Heart right ventricle (tissue), 16 donors: ENCODE measurements at places on chromosomes 11 and 22. TPM values are rescaled to one million over a fixed set of nuclear protein-coding genes. Genes with fewer than 3 reads are reported as not detected.

DNA sequence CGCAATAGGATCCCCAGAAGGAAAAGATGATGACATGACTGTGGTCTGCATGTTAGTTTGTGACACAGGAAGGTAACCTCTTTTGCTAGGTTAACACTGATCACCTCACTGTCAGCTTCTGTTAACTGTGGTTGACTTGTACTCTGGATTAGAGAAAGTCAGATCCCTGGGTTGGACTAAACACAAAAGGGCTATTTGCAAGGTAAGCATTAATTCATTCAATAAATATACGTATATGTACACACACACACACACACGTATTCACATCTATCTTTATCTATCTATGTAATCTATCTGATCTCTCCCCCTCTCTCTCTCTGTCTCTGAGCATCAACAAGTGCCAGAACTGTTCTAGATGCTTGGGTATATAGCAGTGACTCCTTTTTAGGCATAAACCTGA lies 136.1 kb upstream of the SNX19 start:
- no peak for DNase-seq

GRCh38 chr11:2531277-2531986 lies 86.6 kb downstream of the KCNQ1 start:
- peak; percentile 74 for DNase-seq

DNA sequence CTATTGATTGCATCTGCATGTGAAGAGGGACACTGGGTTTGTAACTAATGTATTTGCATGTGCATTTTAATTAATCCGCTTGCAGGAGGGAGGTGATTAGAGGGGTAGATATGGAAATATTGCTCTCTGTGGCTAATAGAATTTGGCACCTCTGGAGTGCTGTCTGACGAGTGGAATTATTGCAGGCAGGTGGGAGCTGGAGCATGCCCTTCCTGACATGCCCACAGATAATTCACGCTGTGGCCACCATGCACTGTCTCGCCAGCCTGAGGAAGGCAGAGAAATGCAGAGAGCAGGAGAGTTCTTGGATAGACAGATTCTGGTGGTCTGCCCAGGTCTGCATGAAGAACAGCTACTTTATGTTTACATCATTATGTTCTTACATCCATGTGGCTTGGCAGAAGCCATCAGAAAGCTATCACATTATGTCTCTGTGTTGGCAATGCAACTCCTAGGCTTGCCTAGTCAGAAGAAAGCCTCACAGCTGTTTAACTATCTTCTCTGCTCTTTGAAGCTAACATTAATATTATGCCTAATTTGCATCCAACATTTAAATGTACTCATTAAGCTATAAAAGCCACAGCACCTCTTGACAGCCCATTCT lies 89.4 kb upstream of the DRD2 start:
- DNase-seq, result no peak

DNA sequence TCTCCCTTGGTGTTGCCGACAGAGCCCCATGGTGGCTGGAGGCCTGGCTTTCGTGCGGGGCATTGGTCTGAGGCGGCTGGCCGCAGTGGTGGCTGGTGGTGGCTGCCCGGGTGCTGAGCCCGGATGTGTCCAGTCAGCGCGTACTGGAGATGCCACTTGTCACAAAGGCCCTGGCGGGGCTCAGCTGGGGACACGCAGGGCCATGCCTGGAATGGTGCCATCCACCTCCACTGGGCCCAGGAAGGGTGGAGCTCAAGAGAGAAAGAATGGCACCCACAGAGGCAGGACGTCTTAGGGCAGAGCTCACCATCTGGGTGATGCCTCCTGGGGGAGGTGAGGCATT lies 92.5 kb downstream of the CEP164 start:
- no peak for DNase-seq

GRCh38 chr11:114263513-114264170 lies 32.6 kb upstream of the NNMT start:
- DNase-seq, result no peak

DNA sequence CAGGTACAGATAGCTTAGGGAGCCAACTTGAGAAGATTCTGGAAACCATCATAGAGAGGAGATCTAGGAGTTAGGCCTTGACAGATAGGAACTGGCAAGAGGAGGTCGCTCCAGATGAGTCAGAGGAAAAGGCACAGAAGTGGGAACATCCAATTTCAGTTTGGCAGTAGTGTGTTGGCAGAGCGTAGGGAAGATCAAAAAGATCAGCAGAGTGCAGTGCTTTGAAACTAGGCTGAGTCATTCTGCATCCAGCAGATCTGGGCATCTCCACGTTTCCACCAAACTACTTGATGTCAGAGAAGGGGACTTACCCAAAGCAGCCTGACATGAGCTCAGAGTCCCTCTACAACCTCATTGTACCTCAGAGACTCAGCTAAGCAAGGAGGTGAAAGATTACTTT lies 58.5 kb downstream of the GAB4 start:
- no peak for DNase-seq

DNA sequence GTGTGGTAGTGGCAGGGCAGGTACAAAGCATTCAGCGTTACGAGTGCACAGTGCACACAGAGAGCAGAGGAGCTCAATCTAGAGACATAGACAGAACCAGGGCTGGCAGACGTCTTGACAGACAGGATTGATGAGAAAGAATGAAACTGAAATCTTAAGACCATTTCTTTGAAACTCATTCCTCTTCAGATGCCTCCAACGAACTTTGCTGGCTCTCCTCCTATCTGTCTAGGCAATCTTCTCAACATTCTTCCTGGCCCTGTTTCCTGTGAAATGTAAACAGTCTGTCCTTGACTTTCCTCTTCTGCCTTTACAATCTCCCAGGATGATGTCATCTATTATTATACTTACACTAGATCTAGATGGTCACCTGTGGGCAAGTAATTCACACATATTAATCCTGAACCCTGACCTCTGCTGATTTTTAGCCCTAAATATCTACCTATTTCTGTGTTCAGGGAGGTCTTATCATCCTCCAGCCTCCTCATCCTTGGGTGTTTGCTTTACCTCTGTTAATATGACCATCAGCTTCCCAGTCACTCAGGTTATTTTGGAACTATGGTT lies 119.5 kb downstream of the ENTHD1 start:
- DNase-seq, result no peak

DNA sequence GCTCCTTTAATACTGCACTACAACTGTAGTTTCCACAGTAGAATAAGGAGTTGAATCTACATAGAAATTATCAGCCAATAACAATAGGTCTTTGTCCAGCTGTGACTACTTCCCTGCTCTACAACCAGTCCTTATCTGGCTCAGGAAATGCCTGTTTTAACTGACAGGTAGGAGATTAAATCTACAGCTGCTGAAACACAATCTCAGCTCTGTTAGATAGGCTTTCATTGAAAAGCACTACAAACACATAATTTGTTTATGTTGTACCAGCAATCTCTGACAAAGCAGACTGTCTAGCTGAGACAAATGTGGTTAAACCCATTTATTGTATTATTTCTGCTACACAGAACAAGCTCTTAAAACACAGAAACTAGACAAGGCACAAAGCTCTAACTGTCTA lies 230.0 kb downstream of the SOX6 start:
- no peak for DNase-seq

GRCh38 chr11:105923252-105923651 lies 98.8 kb downstream of the MSANTD4 start:
- no peak for DNase-seq

GRCh38 chr11:116162086-116162885 lies 610.5 kb downstream of the BUD13 start:
- DNase-seq, result no peak

DNA sequence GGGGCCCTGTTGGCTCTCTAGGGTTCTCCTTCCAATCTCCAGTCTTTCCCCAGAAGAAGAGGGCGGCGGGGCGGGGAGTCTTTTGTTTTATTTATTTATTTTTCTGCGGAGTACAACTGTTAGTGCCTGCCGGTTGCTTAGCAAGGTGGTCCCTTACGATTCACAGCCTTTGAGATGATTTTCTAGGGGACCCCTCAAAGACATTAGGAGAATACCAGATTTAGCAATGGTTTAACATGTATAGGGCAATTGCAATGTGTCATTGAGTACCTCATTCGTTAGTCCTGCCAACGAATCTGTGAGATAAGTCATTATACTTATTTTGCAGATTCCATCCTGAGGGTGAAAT lies 307 bp upstream of the MRPL16 start:
- no peak for DNase-seq

DNA sequence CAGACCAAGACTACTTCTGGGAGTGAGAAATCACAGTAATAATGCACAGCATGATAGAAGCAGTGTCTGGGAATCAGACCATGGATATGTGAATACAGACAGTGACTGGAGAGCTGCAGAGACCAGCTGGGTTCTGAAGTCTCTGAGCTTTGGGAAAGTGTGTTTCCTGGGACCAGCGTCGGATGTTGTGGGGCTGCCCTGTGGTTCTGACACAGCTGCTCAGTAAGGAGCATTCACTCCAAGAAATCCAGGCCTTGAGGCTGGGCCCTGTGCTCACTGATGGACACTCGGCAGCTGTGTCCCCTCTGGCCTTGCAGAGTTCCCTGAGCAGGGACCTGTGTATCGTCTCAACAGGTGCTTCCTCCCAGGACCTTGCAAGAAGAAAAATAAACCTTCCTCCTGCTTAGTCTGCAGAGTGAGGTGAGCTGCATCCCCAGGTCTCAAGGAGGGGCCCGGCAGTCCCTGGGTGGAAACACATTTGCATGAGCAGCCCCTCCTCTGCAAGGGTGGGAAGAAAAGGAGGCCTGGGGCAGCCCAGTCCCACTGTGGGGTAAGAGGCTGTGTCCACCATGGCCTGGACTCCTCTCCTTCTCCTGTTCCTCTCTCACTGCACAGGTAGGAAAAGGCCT lies 107.9 kb downstream of the VPREB1 start:
- no peak for DNase-seq

DNA sequence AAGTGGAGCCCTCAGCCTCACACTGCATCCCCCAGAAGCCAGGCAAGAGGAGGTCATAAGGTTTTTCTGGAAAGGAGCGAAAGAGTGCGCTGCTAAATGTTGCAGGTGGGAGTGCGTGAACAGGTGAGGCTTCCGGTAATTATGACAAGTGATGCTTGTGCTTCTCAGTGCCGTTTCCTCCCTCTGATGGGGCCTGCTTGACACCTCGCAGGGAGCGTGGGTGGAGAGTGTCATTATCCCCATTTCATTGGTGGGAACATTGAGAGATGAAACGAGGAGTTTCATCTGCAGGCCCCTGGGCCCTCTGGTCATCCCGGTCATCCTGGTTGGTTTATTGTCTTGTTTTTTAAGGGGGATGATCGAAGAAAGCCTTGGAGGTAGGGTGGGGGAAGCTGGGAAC lies 57.5 kb downstream of the BCR start:
- no peak for DNase-seq

DNA sequence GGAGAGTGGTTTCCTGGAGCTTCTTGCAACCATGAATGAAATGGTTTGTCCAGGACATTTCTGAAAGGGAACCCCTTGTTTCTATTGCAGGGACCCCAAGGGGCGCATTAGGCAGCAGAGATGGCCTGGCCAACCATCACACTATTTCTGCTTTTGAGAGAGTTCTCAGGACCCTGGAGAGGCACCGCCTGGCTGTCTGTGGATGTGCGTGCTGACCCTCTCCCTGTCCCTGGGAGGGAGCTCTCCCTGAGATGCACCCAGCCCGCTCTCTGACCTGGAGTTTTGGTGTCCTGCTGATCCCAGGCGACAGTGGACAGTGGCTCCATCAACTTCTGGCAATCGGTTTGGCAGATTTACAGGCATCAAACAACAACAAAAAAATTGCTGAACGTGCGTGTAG lies 80.3 kb upstream of the SLC22A12 start:
- DNase-seq, result no peak

GRCh38 chr11:107102692-107103477 lies 84.6 kb upstream of the GUCY1A2 start:
- DNase-seq, result peak; percentile 30

DNA sequence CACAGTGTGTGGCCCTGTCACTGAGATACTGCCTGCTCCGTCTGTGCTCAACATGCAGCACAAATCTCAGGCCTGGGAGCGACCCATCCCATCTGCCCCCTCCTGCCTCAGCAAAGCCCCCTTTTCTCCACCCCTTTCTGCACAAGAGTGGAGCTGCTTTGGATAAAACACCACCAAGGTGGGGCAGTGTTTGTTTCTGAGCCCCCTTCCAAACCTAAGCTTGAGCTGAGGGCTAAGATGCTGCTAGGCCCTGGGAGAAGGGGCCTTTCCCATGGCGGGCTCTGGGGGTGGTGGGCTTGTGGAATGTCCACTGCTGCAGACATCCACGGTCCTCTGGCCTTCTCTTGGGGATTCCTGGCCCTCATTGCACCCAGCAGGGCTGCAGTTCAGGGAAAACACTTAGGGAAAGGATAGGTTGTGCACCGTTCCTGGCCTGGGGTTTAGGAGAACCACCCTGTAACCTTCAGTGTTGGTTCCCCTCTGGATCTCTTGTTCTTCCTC lies 594.1 kb downstream of the TBC1D22A start:
- DNase-seq, result no peak

GRCh38 chr11:19789835-19790710 lies 77.4 kb downstream of the NAV2 start:
- DNase-seq, result no peak

GRCh38 chr11:48108231-48109045 lies 108.2 kb upstream of the OR4B1 start:
- no peak for DNase-seq

DNA sequence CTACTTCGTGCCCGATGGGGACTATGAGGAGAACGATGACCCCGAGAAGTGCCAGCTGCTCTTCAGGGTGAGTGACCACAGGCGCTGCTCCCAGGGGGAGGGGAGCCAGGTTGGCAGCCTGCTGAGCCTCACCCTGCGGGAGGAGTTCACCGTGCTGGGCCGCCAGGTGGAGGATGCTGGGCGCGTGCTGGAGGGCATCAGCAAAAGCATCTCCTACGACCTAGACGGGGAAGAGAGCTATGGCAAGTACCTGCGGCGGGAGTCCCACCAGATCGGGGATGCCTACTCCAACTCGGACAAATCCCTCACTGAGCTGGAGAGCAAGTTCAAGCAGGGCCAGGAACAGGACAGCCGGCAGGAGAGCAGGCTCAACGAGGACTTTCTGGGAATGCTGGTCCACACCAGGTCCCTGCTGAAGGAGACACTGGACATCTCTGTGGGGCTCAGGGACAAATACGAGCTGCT lies 751 bp downstream of the FIBIN start:
- peak; percentile 18 for DNase-seq

- DNase-seq, result no peak
Measured at GRCh38 chr11:131978351-131978750, 607.9 kb downstream of the NTM start.

Gene OR52H1
- total RNA-seq, result not detected

Gene NFAM1
- total RNA-seq, result 1.5 TPM

Gene OR10A2
- total RNA-seq, result not detected

Gene CATSPERZ
- not detected for total RNA-seq

Gene BRSK2
- total RNA-seq, result 0.42 TPM

Gene NUP160
- 14.9 TPM for total RNA-seq

Gene ZBTB16
- 80.9 TPM for total RNA-seq

Gene INPP5J
- total RNA-seq, result 25.5 TPM

Gene GPR83
- total RNA-seq, result 0.13 TPM
